ENCODE measurements at places on chromosomes 4 and X.

DNA sequence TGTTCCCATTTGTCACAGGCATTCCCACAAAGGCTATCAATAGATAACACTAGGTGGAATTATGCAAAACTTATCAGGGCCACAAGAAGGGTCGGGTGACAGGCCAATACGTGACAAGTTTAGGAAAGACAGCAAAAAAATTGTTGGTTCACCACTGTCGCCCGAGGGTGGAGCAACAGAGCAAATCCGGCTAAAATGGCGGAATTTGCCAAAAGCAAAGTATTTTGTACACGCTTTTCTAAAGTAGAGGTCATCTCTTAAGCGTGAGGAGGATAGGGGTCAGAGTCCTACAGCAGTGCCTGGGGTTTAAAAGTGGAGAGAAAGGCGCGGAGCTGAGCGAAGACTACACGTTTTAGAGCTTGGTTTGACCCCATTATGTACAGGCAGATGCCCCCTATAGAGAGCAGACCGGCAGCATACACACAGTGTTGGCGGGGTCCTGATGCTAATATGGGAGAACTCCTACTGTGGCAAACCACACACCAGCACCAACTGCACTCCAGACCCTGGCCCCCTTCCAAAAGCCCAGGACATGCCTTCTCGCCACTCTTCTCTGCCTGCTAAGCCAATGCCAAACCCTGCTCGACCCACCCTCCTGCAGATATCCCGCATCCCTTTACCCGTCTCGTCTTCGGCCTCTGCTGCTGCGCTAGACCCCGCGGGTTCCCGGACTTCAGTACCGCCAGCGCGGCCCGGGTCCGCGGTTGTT, 733 bp downstream of the CCNA2 start:
- DNase-seq = no peak

GRCh38 chr4:87108142-87108546, 112.3 kb downstream of the KLHL8 start:
- no peak for DNase-seq

DNA sequence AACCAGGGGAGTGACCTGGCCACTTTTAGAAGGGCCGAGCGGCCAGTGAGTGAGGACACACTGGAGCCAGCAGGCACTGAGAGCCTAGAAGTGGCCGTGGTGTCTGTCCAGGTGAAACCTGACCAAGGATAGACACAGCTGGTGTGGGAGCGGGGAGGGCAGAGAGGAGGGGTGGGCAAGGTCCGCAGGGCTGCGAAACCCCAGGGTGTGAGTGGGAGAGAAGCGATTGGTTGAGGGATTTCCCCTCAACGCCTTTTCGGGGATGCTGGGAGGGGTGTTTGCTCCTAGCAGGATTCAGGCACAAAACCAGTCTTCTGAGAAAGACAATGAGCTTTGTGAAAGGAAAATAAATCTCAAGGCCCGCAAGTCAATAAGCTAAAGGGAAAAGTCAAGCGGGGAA, 33.2 kb upstream of the ARSD start:
- no peak for DNase-seq

DNA sequence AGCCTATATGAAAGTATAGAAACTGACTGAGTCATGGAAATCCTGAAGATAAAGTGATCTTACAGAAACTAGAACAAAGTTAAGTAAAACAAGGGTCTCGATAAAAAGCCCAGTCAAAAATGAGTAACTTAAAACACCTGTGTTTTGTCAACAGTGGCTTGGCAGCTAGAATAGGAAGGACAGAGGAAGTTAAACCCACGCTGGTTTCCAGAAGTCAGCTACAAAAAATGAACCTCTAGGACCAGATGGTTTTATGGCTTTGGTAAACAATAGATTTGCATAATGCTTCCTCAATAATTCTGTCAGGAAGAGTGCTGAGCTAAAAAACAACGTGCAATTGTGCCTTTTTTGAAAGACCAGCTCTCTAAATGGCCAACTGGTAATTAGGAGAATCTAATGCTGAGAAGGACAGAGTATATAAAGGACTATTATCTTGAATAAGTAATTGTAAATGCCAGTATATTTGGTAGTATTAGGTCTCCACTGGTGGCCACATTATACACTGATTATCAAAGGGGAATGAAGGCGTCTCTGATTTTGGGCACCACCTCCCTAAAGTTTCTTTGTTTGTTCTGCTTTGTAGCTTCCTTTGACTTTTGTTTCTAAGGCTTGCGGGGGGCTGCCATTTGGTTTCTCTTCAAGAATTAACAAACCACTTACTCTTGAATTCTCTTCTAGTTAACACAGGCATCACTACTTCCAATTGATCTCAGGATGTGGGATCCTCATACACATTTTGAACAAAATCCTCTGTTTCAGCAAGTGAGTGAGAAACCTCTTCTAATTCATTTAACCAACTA, 72.2 kb upstream of the PPP3CA start:
- no peak for DNase-seq

GRCh38 chr4:48141048-48141447, 7.0 kb upstream of the TXK start:
- DNase-seq = no peak

- no peak for DNase-seq
Measured at GRCh38 chrX:119488749-119489148, 20.5 kb downstream of the SLC25A5 start.

DNA sequence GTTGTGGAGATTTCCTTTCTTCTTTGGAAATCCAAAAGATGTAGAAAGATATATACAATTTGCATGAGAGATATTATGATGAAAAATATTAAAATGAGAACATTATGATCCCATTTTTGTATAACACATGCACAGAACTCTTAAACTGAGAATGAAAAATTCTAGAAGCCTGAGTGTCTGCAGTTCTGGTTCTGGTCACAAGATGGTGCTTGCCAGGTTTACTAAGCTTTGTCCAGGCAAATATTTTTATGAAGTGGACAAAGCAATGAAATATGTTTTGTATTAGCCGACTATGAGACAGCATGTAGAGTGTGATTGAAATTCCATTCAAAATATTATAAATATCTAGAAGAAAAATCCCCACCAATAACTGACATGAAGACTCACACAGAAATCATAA, 2.2 kb downstream of the PWWP3B start:
- no peak for DNase-seq

DNA sequence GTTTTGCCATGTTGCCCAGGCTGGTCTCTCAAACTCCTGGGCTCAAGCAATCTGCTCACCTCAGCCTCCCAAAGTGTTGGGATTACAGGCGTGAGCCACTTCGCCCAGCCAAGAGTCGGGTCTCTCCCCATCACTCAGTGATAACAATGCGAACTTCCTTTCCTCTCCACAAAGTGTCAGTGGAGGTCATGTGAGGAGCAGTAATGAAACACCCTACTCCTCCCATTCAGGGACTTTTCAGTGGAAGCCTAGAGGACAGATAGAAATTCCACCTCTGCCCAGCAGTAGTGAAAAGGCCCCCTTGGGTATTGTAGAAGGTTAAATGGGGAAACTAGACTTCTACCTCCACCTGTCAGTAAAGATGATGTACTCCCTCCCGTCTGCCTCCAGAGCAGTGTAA, 141.9 kb upstream of the STK26 start:
- DNase-seq = no peak

DNA sequence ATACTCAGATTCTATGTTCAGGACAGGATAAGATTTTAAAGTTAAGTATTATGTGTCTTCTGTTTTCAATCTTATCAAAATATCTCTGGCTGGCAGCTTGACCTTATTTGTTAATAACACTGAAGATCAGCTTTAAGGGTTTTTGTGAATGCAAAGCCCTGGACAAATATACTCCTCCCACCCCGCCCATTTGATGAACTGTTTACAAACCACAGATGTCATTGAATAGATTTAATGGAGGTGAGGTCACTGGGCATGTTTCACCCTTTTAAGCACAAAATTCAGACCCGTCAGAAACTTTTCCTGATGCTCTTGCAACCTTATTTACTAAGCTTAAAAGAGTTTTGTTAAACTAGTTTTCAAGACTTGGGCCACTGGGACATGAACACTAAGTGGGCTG, 10.1 kb upstream of the CXCL8 start:
- no peak for DNase-seq

DNA sequence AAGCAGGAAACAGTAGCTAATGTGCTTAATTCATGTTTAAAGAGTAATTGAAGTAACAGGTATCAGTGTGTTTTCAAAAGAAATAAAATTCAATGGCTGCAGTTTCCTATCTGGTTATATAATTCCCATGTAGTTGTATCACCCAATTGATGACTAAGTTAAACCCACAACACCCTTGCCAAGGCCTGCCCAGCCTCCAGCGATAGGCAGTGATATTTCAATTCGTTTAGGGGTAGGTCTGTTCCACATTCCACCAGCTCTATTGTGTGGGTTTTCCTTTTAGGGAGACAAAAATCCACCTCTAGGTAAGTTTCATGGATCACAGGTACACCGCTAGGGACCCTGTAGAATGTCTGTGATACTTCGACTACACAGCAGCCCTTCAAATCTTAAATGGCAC, 24.7 kb upstream of the MXRA5 start:
- DNase-seq = no peak

DNA sequence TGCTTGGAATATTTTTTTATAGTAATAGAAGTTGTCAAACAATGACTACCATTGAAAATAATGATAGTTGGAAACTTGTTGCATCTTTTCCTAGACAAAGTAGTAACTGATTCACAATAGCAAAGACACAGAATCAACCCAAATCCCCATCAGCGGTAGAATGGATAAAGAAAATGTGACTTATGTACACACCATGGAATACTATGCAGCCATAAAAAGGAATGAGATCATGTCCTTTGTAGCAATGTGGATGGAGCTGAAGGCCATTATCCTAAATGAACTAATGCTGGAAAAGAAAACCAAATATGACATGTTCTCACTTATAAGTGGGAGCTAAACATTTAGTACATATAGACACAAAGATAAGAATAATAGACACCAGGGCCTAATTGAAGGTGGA, 49.7 kb downstream of the ATP10D start:
- DNase-seq = no peak

GRCh38 chr4:11912886-11913285, 484.2 kb upstream of the HS3ST1 start:
- DNase-seq = no peak

DNA sequence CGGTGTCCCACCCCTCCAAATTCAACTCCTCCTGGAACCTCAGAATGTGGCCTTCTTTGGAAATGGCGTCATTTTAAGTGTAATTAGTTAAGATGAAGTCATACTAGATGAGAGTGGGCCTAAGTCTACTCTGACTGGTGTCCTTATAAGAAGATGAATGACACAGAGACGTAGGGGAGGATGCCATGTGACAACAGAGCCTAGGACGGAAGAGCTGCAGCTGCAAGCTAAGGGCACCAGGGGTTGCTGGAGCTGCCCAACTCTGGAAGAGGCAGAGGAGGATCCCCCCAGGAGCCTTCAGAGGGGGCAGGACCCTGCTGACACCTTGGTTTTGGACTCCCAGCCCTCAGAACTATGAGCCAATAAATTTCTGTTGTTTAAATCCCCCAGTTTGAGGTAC, 115.1 kb downstream of the STK32B start:
- no peak for DNase-seq

- DNase-seq = no peak
Measured at GRCh38 chrX:113512700-113513395, 672.2 kb upstream of the AMOT start.

GRCh38 chr4:21555083-21555482, 393.5 kb downstream of the KCNIP4 start:
- no peak for DNase-seq

GRCh38 chrX:98207947-98208346, 1324.2 kb downstream of the RPA4 start:
- no peak for DNase-seq

GRCh38 chrX:17721715-17722114, 15.6 kb upstream of the SCML1 start:
- DNase-seq = no peak

DNA sequence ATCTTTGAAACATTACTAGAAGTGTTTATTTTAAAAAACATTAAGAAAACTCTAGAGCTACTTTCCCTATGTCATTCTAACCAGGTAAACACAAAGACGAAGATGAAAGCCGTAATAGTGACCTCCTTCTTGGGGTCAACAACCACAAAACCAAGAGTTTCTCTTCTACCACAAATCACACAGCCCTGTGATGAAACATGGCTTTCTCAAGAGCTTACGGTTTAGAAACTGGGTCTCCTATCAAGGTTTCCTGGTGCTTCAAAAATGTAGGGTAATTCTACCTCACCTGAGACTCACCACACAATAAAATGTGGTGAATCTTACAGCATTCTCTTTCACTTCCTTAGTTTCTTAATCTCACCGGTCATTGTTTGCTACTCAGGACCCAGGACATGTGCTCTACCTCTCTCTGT, 50.9 kb downstream of the CORIN start:
- DNase-seq = no peak

GRCh38 chr4:11483046-11483445, 54.4 kb upstream of the HS3ST1 start:
- DNase-seq = no peak

DNA sequence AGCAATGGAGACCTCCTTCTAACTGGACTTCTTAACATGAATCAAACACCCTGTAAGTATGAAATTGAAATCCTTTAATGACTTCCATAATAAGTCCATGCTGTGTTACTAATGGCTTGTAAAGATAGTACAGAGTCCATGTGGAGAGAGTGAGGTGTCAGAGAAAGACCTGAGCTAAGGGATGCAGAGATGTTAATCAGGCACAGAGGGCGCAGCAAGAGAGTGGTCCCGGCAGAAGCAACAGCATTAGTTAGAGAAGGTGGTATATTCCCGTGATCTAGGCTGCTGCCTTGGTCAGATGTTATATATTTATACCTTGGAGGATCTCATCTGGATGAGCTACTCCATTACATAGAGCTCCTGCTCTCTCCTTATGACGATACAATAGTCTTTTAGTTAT, 295.3 kb downstream of the LDB2 start:
- no peak for DNase-seq

DNA sequence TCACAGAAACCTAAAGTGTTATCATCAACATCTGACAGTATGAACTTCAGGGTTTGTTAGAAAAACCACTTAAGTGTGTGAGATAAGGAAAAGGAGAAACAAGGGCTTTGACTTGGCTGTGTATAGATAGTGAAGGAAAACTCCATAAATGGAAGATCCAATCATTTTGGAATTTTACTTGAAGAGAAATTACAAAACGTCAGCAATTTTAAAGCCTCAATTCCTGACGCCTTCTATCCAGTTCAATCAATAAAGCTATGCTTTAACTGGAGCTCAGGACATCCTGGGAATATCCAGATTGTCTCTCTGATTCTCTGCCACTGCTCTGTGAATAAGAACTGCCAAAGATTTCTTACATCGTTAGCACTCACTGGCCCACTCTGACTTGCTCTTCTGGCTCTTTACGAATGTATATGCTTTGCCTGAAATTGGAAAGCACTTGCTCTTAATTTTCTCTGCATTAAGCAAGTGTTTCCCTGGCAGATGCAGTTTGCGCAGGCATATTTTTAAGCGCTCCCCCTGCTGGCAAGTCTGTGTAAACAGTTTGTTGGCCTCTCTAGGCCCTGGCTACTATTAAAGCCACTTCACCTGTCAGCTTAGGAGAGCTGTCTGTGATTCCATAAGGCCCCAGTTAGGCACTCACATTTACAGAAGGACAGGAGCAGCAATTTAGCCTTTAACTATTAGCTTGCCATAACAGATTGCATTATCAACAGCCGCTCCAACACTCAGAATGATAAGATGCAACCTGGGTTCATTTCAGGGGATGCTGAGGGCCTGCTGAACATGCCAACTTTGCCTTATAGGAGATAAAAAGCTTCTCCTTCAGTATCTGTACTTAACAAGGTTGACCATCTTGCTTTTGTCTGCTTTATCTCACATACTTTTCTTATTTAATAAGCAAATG, 251.4 kb upstream of the DDX53 start:
- DNase-seq = peak; percentile 65

GRCh38 chrX:11478026-11478425, 184.8 kb downstream of the AMELX start:
- no peak for DNase-seq
